Right atrium auricular region (tissue), 2 donors: ENCODE measurements at places on chromosomes 16 and 17. TPM values are rescaled to one million over a fixed set of nuclear protein-coding genes. Genes with fewer than 3 reads are reported as not detected.

DNA sequence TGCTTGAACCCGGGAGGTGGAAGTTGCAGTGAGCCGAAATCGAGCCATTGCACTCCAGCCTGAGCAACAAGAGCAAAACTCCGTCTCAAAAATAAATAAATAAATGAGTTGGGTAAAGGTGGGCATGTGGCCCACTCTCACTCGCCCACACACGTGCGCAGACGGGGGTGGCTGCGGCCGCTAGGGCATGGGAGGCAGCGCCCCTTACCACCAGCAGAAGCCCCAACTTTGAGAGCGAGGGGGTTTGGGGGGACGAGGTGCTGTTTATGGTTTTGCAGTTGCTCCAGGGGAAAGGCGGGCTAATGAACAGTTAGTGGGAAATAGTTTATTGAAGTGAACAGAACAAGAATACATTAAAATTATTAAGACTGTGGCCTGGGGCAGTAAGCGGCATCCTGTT is 14.9 kb upstream of the RBFOX3 start:
- DNase-seq: no peak

- DNase-seq: no peak
Observed at GRCh38 chr16:74718140-74718539, 17.5 kb upstream of the MLKL start.

The KRT12 gene
- total RNA-seq: not detected

DNA sequence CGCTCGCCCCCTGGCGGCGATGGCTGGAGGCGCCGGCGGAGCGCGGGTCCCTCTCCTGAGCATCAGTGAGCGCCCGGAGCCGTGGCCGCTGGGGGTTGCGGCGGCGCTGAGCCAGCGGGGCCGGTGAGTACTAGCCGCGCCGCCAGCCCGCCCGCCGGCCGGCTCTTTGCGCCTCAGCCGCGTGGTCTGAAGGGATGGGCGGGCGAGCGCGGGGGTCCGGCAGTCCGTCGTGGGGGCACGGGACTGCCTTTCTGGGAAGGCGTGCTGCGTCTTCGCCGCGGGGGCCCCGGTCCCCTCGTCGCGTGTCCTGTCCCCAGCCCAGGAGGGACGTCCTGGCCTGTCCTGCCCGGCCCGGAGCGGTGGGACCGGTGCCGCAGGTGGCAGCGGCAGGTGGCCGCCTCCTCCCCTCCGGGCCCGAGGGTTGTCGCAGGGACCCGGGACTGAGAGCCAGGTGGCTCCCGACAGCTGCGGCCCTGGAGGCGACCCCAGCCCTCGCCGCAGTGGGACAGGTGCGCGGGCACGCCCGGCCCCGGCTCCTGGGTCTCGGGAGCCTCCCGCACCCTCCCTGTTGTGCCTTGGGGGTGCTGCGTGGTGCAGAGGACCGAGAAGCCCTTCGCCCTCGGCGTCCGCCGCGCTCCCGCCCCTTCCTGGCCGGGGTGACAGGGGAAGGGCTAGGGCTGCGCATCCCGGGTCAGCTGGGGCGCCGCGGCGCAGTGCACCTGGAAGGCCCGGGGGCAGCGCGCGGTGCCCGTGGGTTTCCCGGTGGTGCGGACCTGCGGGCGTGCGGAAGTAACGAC is at the start of gene SPECC1:
Gene SPECC1 (plus strand): TSS at position 58 of the 797 bp plus-strand sequence. CDS start 87,293 bp downstream, outside the sequence.
- DNase-seq: peak; percentile 81

The TCAP gene
- 3,380 TPM for total RNA-seq
